ENCODE measurements at places on chromosomes 1 and 21. TPM values are rescaled to one million over a fixed set of nuclear protein-coding genes. Genes with fewer than 3 reads are reported as not detected.
A peak's percentile ranks its signal among the peaks of the same experiment; 100 is the strongest.

LRRC3 gene
- total RNA-seq, result 1.8 TPM

TMEM82 gene
- not detected for total RNA-seq

GUCA2A gene
- total RNA-seq, result not detected

GRCh38 chr1:118396279-118396678 is 211.3 kb upstream of the SPAG17 start:
- no peak for DNase-seq

DNA sequence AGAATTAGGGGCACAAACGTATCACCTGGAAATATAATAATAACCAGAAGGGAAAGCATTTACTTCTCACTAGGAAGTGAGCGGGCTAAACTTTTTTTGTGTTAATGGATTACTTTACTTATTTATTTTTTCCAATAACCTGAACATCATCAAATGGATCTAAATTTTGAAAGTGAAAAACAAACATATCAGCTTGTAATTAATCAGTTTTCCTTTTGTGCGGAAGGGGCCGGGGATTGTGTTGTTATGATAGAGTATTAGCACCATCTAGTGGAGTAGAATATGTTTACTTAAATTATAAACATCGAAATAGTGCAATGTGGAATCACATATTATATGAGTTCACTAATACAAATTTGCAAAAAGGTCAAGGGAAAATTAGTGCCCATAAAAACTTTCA is 9.0 kb downstream of the CFH start:
- no peak for DNase-seq

- DNase-seq, result no peak
Observed at GRCh38 chr1:29342983-29343382, 106.7 kb downstream of the PTPRU start.

DNA sequence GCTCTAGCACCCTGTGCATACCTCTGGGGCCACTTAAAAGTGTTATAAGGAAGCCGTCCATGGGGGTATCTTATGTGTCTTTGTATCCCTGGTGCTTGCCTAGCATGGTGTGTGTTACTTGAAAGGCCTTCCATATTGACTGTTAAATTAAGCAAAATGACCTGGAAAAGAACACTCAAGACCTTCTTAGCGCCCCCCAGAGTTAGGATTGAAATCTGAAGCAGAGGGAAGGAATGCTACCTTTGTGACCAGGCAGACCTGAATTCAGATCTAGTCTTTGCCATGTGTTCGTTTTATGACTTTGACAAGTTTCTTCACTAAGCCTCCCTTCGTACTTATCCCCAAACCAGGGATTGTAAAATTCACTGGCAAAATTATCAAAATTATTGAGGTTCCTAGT is 59.9 kb downstream of the SLC22A15 start:
- DNase-seq, result no peak

GRCh38 chr1:235069577-235070563 is 58.8 kb downstream of the TOMM20 start:
- DNase-seq, result peak; percentile 92

DNA sequence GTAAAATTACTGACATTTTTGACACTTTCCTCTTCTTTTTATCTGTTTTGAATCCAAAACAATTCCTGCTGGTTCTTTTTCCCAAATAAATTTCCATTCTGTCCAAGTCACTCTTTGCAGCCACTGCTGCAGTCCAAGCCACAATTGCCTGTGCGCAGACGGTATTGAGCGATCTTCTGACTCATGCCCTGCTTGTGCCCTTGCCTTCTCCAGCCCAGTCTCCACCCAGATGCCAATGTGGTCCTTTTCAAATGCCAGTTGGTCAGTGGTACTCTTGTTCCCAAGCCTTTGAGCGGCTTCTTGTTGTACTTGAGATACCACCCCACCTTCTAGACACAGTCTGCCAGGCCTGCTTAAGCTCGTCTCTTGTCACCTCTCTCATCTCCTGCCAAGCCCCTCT is 78.9 kb downstream of the CAMTA1 start:
- no peak for DNase-seq

- DNase-seq, result peak; percentile 86
Observed at GRCh38 chr1:183915625-183916510, 110.9 kb downstream of the RGL1 start.

DNA sequence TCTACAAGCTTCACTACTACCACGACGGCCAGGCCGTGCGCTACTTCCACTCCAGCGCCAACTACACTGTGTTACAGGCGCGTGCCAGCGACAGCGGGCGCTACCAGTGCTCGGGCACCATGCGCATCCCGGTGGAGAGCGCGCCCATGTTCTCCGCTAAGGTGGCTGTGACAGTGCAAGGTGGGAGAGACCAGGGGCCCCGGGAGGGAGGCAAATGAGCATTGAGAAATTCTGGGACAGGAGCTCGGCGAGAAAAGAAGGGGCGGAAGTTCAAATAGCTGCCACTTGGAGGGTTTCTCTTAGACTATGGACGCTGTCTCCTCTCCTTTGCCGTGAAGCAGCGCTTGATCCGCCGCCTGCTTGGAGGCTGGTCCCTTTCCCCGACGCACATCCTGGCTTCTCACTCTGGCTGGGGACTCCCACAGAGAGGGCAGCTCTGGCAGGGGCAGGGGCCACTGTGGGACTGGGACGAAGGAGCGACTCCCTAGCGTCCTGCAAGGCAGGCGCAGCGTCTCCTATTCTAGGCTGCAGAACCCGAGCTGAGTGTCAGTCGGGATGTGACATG is 4.6 kb downstream of the FCRLB start:
- peak; percentile 84 for DNase-seq

- DNase-seq, result no peak
Observed at GRCh38 chr1:226798427-226799411, 59.6 kb upstream of the ITPKB start.

- no peak for DNase-seq
Observed at GRCh38 chr1:111465754-111466153, 8.0 kb upstream of the C1orf162 start.

DNA sequence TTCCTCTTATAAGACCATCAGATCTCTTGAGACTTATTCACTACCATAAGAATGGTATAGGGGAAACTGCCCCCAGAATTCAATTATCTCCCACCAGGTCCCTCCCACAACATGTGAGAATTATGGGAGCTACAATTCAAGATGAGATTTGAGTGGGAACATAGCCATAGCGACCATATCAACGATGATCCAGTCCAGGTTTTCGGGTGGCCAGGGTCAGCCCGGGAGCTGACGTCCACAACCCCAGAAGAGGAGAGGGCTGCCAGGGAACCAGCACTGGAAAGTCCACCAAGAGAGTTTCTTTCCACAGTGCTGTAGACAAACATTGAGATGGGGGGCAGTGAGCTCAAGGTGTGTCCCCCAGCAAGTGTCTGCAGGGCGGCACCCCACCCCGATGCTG is 88.4 kb downstream of the VWA5B1 start:
- DNase-seq, result peak; percentile 43

All from posterior vena cava (tissue), 2 donors.